Right cardiac atrium (tissue), 5 donors: ENCODE measurements at places on chromosomes 16 and 17. TPM values are rescaled to one million over a fixed set of nuclear protein-coding genes. Genes with fewer than 3 reads are reported as not detected.
A peak's percentile ranks its signal among the peaks of the same experiment; 100 is the strongest.

Gene CCL7
- total RNA-seq: not detected

DNA sequence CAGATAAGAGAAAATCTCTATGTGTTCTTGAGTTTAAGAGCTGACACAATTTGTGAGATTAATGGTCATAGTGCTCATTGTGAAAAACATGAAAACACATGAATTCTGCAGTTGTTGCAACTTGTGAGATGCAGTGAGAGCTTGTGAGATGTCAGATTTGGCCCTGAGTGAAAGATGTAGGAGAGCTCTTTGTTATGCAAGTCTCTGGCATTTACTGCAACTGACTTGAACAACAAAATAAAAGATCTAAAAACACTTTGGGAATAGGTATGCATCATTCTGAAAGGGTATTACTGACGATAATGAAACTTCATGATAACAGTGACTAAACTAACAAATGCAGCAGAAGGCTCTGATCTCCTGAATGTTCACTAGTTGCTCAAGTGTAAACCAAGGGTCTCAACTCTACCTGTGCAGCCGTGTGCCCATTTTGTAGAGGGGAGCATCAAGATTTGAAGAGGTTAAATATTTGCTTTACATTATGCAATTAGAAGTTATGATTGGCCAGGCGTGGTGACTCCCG lies 50.8 kb upstream of the SMIM36 start:
- no peak for DNase-seq

DNA sequence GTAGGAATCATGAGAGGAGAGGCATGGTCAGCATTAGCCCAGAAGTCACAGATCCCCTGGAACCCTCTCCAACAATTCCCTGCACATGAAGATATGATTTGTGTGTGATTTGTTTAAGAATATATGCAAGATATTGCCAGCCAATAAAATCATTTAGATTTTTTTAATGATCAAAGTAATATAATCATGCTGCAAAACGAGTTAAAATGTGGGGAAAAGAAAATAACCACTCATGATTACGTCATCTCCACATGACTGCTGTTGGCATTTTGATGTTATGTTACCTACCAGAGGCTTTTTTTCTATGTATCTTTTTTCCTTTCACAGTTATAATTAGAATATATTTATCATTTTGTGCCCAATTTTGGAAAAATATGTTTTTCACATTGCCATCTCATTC lies 22.4 kb downstream of the SLC35G3 start:
- no peak for DNase-seq

DNA sequence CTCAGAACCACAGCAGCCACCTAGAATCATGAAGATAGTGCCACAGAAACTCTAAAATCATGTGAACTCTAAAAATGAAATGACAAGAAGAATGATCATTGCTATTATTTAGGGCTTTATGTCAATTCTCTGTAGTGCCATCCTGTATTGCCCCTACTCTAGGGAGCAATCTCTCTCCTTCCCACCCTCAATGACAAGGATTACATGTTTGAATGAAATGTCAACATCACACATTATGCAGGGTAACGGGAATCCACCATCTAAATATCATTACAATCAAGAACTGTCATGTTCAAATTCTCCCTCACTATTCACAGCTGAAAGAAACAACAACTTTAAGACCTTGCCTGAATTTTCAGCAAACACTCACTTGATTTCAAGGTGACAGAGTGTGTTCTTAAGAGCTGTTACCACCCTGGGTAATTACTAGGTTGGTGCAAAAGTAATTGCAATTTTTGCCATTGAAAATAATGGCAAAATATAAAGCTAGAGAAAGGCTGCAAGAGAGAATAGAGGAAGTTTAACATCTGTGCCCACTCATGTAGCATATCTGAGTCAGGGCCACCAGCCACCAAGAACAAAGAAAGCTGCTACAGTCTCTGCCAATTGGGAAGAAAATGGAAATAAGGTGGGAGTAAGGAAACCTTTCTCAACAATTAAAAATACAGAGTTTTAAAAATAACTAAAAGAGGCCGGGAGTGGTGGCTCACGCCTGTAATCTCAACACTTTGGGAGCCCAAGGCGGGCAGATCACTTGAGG lies 112.8 kb upstream of the PSMD7 start:
- no peak for DNase-seq

- DNase-seq: no peak
Measured at GRCh38 chr16:68361485-68361884, 50.7 kb downstream of the PRMT7 start.

DNA sequence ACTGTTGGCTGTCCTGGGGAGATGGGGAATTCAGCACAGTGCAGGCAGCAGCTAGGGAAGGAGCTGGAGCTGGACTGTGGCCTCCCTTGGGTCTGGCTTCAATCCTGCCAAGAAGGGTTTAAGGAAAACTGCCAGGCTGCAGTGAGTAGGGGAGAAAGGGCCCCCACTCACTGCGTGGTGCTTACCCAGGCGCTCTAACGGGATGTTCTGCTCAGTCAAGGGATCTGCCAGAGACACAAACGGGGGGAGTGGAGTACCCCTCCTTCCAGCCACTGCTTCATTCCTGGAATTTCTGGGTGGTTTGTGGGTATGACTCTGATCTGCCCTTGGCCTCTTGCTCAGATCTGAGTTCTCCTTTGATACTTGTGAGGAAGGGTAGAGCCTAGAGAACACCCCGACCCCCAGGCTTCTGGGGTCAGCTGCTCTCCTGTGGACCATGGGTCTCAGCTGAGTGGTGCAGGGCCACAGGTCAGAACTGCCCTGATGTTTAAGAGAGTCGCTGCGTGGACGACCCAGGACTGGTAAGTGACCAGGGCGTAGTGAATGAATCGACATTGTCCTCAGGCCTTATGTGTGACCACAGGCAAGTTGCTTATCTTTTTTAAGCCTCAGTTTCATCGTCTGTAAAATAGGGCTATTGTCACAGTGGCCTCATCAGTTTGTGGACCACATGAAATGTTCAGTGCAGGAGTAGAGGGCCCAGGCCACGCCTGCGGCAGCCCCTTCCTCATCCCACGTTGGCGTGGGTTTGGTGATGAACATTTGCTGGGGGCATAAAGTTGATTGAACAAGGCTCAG lies 9.6 kb downstream of the CRISPLD2 start:
- DNase-seq: peak; percentile 82

- DNase-seq: peak; percentile 99
Measured at GRCh38 chr17:51260237-51261023, at the start of gene UTP18. UTP18 (plus strand) TSS chr17:51260546; CDS start chr17:51260585, 39 bp downstream.
